Suprapubic skin (tissue), 4 donors: ENCODE measurements at places on chromosomes 12 and 14. TPM values are rescaled to one million over a fixed set of nuclear protein-coding genes. Genes with fewer than 3 reads are reported as not detected.
A peak's percentile ranks its signal among the peaks of the same experiment; 100 is the strongest.

Gene RNASE3
- total RNA-seq = not detected

Gene CISTR
- total RNA-seq = not detected

DNA sequence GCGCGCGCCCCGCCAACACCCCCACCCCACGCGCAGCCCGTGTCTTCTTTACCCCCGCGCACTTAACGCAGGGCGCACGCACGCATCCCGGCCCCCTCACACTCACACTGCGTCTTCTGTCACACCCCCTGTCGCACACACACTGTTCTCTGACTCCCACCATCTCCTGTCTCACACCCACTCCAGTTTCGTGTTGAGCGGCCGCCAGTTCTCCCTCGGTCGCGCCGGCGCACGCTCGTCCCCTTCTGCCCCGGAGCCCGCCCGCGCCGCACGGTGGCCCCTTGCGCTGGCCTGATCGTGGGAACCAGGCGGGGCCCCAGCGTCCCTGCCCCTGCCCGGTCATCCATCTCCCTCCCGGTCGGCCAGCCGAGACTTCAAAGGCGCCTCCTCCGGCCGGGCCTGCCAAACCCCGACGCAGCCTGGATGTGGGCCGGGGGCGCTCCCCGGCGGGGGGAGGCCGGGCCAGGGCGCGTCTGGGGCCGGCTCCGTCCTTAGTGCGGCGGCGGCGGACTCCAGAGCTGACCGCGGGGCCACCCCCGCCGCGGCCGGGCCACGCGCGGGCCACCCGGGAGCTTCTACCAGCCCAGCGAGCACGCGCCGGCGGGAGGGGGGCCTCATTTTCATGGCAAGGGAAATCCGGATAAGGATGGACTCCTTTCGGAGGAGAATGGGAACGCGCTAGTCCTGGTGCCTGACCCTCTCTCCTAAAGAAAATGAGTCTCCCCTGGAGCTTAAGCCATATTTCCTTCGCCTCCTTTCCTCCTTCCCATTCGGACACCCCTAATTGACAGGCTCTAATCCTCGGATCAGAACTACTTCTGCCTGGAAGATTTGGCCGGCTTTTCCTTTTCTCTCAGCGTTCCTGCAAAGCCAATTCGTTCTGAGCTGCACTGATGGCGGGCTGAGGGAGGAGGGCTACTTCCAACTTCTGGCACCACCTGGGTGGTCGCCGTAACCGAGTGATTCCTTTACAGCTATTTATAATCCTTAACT, 82.0 kb upstream of the HMGA2 start:
- H3K27ac ChIP-seq = no peak overlapping the region
- peaks cover 36% of the 10 kb centered on the region for H3K27me3 ChIP-seq
- no peaks in the 10 kb centered on the region for H3K36me3 ChIP-seq
- DNase-seq = no peak
- H3K4me3 ChIP-seq = peak overlapping the region; percentile 71

DNA sequence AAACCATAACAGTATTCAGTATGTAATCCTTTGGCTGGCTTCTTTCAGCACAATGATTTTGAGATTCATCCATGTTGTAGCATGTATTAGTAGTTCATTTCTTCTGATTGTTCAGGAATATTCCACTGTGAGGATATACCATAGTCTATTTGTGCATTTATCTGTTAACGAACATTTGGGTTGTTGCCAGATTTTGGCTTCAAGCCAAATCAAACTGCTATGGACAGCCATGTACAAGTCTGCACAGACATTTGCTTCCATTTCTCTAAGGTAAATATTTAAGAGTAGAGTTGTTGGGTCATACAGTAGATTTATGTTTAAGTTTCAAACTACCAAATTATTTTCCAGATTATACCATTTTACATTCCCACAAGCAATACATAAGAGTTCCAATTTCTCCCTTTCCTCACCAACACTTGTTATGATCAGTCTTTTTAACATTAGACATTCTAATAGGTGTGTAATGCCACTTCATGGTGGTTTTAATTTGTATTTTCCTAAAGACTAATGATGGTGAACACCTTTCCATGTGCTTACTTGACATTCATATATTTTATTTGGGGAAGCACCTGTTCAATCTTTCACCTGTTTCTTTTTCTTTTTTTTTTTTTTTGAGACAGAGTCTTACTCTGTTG, 56.6 kb downstream of the ZFYVE21 start:
- no peak for DNase-seq
- no peak overlapping the region for H3K27ac ChIP-seq
- no peaks in the 10 kb centered on the region for H3K4me1 ChIP-seq
- H3K4me3 ChIP-seq = no peak overlapping the region
- H3K27me3 ChIP-seq = no peaks in the 10 kb centered on the region
- peaks cover 2% of the 10 kb centered on the region for H3K36me3 ChIP-seq

DNA sequence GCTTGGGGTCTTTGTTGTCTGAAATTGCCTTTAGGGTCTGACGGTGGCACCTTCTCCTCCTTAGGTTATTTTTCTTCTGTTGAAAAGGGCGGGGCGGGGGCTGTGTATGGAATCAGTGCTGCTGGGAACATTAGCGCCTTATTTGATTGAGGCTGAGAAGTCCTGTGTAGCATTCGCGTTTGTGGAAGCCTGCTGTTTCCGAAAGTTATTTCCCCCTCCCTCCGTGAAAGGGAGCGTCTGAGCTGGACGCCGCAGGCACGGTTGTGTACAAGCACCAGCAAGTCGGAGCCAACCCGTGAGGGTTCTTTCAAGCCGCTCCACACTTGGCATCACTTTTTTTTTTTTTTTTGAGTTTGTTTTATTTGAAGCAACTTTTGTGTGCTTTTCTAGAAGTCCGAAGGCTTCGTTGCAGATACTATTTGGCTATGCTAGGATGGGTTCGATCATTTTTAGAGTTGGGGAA, 1.1 kb downstream of the SYNE2 start:
- DNase-seq = no peak
- peak overlapping the region; percentile 98 for H3K4me3 ChIP-seq
- H3K27ac ChIP-seq = peak overlapping the region; percentile 97
- H3K27me3 ChIP-seq = no peaks in the 10 kb centered on the region

Gene DYRK4
- total RNA-seq = 22.3 TPM

Gene OR4N2
- not detected for total RNA-seq

DNA sequence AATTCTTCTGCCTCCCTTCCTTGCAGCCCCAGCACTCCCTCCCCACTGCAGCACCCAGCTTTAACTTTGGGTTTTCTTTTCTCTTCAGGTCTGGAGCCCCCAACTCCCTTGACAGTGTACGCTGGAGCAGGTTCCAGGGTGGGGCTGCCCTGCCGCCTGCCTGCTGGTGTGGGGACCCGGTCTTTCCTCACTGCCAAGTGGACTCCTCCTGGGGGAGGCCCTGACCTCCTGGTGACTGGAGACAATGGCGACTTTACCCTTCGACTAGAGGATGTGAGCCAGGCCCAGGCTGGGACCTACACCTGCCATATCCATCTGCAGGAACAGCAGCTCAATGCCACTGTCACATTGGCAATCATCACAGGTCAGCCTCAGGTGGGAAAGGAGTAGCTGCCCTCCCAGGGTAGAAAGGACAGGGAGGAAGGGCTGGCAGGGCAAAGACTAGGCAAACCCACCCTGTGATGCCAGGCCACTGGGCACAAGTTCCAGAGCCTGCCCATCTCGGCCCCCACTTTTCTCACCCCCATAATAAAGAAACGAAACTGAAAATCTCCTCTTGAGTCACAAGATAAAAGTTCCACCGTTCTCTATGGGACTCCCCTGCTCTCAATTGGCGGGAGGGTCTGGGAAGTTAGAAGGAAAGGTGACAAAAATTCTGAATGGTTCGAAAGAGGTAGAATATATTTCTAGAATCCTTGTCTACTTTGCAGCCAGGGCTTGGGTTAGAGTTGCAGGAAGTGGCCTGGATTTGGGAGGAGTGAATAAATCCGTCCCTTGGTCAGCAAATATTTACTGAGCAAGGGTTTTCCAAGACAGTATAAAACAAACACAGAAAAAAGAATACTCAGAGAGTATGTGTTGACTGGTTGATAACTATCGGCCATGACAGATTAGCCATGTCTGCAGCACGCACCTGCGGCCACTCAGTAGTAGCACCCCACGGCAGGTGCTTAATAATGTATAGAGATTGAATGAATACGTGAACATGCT, 3.2 kb downstream of the LAG3 start:
- H3K4me1 ChIP-seq = peaks cover 47% of the 10 kb centered on the region
- DNase-seq = no peak
- H3K27me3 ChIP-seq = no peaks in the 10 kb centered on the region
- H3K4me3 ChIP-seq = no peak overlapping the region

Gene GLIPR1L1
- not detected for total RNA-seq

DNA sequence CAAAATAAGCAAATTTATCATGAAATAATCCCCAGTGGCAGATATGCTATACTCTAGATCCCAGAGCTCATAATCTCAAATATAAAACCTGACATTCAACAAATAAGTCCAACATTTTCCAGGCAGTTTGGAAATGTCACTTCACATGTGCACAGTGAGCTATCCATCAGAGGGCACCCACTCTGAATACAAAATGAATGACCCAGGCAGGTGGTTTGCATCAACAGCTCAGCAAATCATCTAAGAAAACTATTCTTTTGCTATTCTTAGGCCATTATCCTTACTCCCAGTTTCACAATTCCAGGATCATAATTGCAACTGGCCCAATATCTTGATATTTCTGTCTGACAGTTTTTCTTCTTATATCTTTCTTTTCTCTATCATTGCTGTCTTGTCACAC, 38.5 kb downstream of the TRIM9 start:
- no peak for DNase-seq
- H3K4me3 ChIP-seq = no peak overlapping the region
- H3K27me3 ChIP-seq = no peaks in the 10 kb centered on the region
- no peak overlapping the region for H3K27ac ChIP-seq

- H3K27ac ChIP-seq = no peak overlapping the region
- DNase-seq = no peak
- no peak overlapping the region for H3K4me3 ChIP-seq
- no peaks in the 10 kb centered on the region for H3K36me3 ChIP-seq
- no peaks in the 10 kb centered on the region for H3K27me3 ChIP-seq
- H3K4me1 ChIP-seq = no peaks in the 10 kb centered on the region
These were observed 145.5 kb upstream of the IGF1 start for GRCh38 chr12:102625819-102626218.
